ENCODE measurements at places on chromosomes 1 and 21.

DNA sequence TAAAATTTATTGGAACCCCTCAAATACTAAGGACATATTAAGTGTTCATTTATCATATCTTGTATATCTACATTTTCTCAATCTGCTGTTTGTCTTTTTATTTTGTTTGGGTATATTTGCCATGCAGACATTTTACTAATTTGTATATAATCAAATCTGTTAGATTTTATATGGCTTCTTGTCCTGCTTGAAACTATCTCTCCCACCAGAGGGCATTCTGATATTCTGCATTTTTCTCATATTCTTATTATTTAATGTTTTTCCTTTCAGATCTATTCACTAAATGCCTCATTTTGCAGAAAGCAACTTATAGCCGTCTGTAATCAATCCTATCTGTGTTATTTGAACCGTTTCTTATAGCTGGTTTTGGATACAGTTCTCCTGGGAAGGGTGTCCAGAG, 745.5 kb downstream of the LRRIQ3 start:
- DNase-seq = no peak

DNA sequence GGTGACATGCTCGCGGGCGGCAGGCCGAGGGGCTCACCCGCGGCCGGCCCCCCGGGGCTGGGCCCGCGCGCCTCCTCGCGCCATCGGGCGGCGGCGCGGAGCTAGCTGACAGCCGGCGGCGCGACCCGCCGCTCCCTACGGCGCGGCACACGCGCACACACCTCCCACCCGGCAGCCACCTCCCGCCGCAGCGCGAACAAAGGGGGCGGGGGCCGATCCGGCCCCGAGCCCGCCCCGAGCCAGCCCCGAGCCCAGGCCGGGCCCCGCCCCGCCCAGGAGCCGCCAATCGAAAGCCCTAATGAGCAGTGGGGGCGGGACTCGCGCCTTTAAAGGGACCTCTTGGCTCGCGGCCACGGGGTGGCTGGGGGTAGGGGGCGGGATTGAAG, at the start of gene KIF21B:
TSS of gene KIF21B (minus strand) at position 198 of the 386 bp plus-strand sequence. CDS start 331 bp downstream, outside the sequence.
- DNase-seq = peak; percentile 89

- DNase-seq = no peak
These were observed 247.7 kb upstream of the PTBP2 start for GRCh38 chr1:96473791-96474434.

DNA sequence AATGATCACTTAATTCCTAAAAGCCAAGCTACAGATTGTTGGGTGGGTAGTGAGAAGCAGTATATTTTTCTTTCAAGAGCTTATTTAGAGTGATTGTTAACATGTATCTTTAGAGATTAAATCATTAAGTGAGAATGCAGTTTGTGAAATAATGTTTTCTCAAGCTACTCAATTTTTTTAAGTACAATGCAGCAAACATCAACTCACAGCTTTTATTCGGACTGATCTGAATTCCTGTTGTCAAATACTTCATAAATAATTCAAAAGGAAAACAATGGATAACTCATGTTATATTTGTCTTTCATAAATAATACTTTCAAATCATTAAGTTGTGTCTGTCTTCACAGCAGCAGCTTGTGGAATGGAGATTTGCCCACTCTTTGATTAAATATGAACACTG, 271.1 kb upstream of the DEPDC1 start:
- DNase-seq = no peak

DNA sequence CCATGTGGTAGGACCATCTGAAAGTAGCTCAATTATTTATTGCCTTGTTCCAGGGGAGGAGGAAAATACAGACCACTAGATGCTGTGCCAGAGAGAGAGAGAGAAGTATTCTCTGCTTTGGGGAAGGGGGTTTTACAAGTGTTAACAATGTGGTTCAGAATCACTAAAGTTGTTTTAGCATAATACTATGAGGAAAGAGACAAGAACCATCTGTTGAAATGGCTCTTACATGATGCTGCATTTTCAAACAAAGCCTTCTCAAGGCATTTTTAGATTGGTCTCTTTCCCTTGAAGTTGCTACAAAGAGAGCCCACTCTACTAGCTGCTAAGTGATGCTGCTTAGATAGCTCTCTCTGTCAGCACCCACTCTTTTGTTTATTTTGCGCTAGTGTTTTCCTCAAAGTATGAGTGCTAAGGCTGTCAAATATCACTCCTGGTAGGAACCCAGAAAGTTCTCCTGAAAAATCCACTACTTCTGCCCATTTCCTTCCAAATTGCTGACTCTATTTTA, 255.1 kb downstream of the NFIA start:
- no peak for DNase-seq

DNA sequence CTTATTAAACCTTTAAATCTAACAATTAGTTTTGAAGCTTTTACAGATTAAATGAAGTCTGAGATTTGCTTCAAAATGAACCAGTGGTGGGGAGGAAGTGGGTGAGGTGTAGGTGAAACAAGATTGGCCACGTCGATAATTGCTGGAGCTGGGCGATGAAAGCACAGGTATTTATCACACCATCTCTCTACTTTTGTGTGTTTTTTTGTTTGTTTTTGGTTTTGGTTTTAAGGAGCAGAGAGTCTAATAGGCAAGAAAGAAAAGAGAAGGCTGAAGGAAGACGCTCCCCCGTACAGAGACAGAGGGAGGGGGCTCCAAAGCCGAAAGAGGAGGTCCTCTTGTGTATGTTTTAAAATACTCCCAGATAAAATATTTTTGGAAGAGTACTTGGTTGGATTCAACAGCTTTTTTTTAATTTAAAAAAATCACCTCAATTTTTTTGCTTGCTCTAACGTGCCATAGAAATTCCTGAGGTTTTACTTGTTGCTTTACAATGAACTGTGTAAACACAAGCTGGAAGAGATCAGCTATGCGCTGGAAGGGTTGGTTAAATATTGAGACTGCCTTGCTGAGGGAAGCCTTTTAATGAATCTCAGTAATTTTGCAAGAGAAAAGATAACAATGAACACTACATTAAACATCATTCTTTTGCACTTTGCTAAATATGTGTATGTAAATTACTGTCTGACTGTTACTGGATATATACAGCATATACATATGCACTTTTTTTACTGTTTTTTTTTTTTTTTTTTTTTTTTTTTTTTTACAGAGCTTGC, 6.7 kb upstream of the LGALS8 start:
- no peak for DNase-seq

GRCh38 chr1:32592943-32593342, 53.7 kb downstream of the ZBTB8A start:
- no peak for DNase-seq

DNA sequence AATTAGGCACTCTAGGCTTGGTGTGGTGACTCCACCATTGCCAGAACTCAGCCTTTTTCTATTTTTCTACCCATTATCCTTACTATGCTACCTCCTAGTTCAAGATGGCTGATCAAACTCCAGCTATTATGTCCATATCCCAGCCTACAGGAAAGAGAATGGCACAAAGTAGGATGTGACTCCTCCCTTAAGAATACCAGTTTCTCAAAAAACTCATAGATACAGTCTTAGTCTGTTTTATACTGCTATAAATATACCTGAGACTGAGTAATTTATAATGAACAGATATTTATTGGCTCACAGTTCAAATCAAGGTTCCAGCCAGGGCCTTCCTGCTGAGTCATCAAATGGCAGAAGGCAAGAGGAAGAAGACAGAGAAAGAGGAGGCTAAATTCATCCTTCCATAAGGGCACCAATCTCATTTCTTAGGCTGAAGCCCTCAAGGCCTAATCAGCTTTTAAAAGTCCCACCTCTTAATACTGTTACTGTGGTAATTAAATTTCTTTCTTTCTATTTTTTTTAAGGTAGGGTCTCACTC, 542.8 kb upstream of the BEND5 start:
- no peak for DNase-seq

DNA sequence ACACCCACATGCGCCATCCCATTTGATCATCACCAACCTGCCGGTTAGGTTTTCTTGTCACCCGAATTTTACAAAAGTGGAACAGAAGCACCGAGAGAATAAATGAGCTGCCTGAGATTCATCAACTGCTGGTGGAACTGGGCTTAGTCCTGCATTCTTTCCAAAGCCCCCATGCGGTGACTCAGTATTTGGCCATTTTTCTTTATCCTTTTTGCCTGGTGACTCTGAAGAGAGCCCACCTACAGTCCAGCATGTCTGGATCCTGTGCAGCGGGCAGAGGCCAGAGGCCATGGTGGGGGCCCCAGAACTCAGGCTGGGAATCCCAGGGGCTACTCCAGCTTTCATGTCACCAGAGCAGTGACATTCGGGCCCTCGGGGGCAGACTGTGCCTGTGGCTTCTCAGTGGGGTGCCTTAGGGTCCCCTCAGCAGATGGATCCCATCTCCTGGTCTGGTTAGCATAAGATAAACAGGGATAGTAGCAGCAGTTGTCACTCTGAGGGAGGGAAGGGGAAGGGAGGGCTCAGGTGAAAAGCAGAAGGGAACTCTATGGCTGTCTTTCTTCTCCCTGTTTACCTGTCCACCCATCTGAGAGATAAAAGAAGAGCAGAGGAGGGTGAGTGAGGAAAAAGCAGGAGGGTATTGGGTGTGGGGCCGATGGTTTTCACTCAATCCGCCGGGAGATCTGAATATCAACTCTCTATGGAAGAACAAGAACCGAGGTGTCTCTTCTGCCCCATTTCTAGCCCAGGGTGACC, 63.2 kb downstream of the KIF26B start:
- DNase-seq = no peak

DNA sequence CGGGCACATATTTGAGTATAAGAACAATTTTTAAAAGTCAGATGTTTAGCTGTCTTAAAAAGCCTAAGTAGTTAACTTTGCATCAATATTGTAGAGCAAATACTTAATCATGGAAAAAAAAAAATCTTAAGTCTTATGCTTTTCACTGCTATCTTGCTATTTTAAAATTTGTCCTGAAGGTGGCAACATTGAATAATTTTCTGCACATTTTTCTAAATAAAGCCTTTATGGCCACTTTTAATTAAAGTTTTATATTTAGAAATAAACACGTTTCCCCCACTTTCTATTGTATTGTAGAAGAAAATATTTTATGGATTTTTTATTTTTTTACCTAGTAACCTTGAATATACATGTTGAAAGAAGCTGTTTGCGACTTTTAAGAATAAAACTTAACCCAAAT, 198.8 kb downstream of the AMY1C start:
- DNase-seq = no peak

DNA sequence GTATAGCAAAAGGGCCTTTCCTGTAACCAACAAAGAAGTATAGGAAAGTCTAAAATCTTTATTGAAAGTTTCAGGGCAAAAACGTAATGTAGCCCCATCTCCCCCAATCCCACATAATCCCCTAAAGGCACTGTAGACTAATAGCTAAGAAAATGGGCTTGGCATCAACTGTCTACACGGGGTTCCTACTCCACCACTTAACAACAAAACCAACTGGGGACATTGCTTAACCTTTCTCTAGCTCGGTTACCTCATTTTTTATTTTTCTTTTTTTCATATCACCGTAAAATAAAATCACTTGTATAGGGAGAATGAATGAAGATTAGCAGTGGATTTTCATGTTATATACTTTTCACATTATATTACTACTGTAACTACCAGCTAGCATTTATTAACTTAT, 12.3 kb downstream of the MACF1 start:
- DNase-seq = no peak

- DNase-seq = peak; percentile 28
These were observed 163.2 kb upstream of the HMCN1 start for GRCh38 chr1:185570962-185571361.
